ENCODE measurements at places on chromosomes 13 and 19.

DNA sequence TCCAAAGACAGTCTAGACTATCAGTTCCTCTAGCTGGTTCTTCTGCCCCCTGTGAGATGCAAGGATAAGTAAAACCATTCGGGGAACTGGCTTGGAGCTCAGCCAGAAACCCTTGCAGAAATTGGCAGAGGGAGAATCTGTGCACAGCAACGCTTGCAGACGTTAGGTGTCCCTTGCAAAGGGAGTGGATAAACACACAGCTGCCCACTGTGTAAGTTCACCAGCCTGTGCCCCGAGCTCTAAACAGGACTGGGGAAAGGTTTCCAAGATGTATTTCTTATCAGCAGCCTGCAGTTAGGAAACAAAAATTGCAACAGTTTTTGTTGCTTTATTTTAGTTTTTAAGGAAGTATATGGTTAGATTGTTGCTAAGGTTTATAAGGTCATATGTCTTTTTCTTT is 19.0 kb upstream of the ADGRE1 start:
- DNase-seq: no peak

DNA sequence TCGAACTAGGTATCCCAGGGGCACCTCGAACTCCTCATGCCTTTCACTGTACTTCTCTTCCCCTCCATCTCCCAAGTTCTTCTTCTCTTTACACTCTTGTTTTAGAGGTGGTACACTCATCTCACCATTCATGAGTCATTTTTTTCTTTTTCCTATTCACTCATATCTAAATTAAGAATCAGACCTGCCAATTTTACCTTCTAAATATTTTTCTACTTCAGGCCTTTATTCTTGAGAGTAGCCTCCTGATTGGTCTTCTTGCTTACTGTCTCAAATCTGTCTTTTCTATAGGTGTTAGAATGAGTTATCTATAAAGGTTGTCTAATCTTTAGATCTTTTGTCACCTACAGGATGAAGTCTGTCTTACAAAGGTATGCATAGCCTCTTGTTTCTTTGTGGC is 20.7 kb downstream of the TDRD3 start:
- DNase-seq: no peak

- no peak for DNase-seq
Measured at GRCh38 chr19:29610213-29610573, 4.1 kb downstream of the POP4 start.

GRCh38 chr13:39597838-39598237 is 5.2 kb downstream of the LHFPL6 start:
- DNase-seq: no peak

DNA sequence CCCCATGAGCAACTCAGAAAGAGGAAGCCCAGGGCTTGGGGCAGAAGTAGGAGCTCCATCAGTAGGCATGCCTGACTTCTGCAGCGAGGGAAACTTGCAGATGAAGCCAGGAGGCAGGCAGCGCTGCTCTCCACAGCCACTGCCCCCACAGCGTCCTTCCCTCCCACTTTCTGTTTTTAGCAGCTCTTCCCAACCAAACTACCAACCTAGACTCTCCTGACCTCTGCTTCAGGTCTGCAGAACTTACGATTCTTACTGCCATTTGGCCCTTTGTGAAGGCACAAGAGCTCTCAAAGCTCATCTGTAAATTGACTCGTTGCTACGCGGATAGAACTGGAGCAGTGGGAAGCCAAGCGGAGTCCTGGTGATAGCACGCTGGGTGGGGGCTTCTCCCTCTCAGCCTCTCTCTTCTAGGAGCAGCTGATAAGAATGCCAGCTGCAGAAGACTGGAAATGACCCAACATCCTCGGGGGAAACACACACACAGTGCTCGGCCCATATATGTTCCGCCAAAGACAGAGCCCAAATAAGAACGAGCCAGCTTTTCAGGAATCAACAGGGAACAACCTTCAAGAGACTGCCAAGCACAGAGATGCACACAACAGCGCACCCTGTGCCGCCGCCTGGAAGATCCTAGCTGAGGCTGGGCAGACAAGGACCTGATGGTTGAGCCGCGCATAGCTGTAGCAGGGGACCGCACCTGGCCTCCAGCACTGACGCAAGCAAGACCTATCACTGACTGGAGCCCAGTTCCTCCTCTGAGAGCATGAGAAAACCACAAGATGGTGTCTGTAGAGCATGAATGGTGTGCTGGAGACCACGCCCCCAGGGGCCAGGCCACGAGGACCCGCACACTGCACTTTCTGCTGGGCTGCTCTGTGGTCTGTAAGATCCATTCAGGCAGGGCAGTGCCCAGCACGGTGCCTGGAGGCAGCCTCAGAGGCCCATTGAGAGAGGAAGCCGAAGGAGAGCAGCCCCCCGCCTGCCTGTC is 15.9 kb upstream of the SLC35E1 start:
- DNase-seq: no peak

DNA sequence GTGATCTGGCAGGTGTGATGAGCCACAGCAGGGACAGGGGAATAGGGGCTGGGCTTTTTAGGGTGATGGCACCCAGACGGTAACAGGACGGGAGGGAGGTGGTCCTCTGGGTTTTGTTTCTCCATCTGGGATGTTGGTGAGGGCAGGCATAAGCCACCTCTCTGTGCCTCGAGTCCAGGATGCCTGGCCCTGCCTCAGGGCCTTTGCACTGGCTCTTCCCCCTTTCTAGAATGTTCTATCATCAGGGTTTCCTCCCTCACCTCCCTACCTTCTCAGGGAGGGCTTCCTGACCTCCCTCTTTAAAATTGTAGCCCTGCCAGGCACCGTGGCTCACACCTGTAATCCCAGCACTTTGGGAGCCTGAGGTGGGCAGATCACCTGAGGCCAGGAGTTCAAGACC is 6.6 kb downstream of the CERS4 start:
- DNase-seq: no peak

DNA sequence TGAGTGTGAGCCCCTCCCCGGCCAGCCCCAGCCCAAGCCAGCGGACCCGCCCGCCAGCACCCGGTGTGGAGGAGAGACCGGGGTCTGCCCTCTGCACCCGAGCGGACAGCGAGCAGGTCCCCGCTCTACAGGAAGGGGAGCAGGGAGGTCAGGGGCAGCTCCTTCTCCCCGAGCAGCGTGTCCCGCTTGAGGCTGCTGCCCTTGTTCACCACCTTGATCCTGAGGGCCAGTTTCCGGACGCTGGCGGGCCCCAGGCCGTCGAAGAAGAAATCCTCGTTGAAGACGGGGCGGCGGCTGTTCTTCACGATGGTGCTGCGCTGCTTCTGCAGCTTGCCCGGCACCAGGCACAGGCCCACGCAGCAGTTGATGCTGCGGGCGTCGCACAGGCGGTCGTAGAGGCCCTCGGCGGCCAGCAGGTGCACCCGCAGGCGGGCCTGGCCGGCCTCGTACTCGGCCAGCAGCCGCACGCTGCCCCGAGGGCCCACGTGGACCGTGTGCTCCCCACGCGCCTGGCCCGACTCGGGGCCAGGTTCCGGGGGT is 1.9 kb downstream of the C2CD4C start:
- no peak for DNase-seq

GRCh38 chr19:3041327-3041726 is 12.2 kb upstream of the TLE2 start:
- DNase-seq: no peak

DNA sequence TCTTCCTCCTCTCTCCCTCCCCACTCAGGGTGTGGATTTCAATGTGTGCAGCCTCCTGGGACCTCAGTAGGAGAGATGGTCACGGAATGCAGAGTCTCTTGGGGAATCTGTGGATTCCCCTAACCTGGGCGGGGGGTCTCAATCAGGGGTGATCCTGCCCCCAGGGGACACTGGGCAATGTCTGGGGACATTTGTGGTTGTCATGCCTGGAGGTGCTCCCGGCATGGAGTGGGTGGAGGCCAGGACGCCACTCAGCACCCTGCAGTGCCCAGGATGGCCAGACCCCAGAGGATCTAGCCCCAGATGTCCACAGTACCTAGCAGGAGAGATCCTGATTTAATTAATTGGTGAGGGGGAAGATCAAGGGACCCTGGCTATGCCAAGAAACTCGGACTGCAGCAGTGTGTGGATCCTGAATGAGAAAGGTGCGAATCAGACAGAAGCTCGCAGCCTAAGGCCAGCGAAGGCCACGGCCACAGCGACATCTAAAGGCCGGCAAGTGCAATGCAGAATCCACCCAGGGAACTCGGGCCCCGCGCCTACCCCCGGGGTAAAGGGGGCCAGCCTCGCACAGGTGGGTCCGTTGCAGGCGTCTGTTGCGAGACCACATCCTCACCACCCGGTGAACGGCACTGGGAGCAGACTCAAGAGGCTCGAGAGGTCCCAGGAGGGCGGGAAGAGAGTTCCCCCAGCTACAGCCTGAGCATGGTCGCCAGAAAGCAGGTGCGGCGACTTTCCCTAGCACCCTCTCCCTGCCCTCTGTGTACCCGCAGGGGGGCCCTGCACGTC is 88.8 kb downstream of the GNG7 start:
- DNase-seq: peak; percentile 30

GRCh38 chr13:45627656-45628055 is 12.1 kb upstream of the ERICH6B start:
- no peak for DNase-seq

- no peak for DNase-seq
Measured at GRCh38 chr19:32910874-32911273, 41.3 kb upstream of the SLC7A9 start.

DNA sequence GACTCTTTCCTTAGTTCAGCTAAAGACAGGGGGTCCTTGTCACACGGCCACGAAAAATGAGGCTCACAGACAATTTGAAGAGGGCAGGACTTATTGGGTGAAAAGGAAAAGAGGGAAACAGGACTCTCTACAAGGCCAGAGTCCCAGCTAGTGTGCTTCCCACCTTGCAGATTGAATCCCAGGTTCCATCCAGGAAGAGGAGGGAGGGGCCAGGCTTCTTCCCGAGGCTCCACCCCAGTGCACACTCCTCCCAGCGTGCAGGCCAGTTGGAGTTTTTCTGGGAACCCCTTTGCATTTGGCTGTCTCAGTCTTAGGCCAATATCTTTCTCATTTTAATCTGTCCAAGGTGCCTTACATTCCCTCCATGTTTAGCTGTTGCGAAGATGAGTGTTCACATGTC is 106.8 kb downstream of the DNAJC3 start:
- DNase-seq: no peak

DNA sequence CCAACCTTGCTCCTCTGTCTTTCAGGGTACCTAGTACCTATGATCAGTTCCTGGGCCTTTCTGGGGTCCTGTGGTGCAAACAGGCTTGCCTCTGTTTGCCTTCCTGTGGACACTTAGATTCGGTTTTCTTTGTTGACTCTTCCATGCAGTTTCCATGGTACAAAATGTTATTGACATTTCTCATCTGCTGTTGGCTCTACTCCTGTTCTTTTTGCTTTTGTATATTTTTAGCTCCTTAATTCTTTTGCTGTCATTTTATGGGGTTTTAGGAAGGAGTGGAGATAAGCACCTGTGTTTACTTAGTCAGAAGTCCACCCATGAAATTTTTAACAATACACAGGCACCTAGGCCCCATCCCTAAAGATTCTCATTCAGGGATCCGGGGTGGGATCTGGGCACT is 20.5 kb upstream of the CNMD start:
- no peak for DNase-seq

GRCh38 chr19:29934257-29934656 is 7.8 kb upstream of the URI1 start:
- no peak for DNase-seq

DNA sequence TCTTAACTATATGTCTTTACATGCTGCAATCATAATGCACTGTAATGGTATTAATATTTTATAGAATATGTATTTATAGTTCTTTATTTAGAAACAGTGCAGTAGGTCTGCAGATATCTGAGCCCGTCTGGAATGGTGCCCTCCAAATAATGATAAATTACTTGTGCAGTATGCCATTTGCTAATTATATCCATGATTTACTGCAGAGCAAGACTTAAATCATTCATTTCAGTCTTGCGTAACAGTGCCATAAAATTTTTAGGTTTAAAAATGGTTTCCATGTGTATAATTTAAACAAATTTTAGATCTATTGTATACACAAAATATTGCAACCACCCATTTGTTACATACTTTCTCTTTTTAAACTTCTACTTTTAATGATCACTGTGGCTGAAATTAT is 175.1 kb downstream of the ZNF536 start:
- no peak for DNase-seq

DNA sequence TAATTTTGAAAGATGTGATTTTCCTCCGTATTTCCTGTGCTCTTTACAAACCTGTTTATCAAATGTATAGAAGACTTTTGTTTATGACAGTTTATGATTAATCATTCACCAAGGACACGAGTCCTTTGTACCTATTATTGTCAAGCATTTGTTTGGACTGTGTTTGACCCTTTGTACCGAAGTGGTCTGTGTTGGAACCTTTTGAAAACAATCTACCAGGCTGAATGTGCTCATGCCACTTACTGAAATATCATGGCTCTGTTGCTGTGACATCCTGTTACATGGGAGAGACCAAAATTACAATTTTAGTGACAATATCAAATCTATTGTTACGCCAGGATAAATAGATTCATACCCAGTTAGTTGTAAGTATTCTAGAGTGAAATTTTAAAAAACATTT is 193.6 kb downstream of the IRS2 start:
- DNase-seq: no peak

DNA sequence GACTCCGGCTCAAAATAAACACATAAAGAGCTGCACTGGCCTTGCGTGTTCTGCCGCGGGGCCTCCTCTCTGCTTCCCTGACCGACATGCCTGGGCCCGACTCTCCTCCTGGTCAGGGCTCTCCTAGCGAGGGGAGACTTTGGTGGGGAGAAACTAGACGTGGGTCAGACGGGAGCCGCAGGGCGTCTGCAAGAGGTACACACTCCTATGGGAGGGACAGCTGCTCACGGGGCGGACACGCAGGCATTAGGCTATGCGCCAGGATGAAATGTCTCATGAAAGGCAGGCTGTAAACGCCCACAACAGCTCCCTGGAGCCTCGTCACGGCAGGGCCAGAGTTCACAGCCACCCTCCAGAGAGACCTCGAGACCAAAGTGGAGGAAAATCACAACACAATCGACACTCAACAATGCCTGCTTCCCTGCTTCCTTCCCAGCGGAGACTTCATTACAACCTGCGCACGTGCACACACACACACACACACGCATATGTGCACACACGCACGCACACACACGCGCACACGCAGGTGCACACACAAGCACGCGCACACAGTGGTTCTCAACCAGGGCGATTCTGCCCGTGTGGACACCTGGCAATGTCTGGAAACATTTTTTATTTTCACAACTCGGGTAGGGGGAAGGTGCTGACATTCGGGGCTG is 5.8 kb downstream of the SLC39A3 start:
- no peak for DNase-seq

GRCh38 chr13:51125495-51126226 is 14.6 kb upstream of the C13orf42 start:
- DNase-seq: peak; percentile 48

- DNase-seq: no peak
Measured at GRCh38 chr19:51708811-51709210, 15.0 kb downstream of the HAS1 start.

GRCh38 chr13:40692946-40693345 is 26.5 kb upstream of the FOXO1 start:
- DNase-seq: no peak

GRCh38 chr13:77143431-77143830 is 116.5 kb upstream of the FBXL3 start:
- no peak for DNase-seq
